ENCODE measurements at places on chromosomes 1 and 21.

DNA sequence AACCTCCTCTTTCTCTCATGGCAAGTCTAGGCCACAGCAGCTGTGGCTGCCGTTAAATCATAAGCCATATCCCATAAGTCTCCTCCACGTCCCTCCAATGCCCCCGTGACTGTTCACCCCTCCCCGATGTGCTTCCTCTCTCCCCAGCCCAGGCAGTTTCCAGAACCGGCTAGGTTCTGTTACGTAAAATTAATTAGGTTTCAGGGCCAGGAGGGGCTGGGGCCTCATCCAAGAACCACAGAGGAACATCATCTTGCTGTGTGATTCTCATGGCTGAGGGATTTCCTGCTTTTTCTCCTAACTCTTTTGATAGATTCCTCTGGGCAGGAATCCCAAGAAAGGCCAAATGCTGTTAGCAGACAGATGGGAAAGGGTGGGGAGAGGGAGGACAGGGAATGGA is 141.8 kb upstream of the AJAP1 start:
- no peak for DNase-seq

- DNase-seq, result no peak
These were observed 59.2 kb downstream of the SLC25A24 start for GRCh38 chr1:108140936-108141335.

DNA sequence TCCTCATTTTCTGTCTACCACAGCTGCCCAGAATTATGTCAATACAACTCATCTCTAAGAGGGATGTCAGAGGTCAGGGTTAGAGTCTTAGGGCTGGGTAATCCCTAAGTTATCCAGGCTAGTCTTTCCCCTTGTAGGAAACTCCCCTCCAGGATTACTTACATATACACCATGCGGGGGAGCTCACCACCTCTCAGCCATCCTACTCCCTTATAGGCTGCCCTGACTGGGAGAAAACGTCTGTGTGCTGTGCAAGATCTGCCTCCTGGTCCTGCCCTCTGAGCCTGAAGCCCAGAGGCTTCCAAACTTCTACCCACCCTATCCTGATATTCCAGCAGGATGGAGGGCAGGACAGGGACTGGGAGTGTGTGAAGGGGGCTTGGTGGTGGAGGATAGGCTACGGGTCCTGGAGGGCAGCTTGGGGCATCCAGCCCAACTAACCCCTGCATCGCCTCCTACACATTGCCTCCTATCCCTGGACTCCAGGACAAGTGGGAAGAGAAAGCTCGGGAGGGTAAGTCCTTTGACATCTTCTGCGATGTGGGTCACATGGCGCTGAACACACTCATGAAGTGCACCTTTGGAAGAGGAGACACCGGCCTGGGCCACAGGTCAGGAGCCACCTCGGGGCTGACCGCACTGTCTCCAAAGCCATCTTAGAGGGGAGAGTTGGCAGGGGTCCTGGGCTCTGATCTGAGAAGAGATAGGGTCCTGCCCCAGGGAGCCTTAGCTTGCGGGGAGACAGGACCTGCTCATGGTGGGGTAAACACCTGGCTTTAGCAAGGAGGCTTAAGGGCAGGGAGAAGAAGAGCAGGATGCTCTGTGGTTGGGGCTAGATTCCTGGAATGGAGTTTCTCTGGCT is 14.4 kb downstream of the CYP4B1 start:
- DNase-seq, result no peak

- no peak for DNase-seq
These were observed 368.1 kb downstream of the LTN1 start for GRCh38 chr21:28624626-28625025.

DNA sequence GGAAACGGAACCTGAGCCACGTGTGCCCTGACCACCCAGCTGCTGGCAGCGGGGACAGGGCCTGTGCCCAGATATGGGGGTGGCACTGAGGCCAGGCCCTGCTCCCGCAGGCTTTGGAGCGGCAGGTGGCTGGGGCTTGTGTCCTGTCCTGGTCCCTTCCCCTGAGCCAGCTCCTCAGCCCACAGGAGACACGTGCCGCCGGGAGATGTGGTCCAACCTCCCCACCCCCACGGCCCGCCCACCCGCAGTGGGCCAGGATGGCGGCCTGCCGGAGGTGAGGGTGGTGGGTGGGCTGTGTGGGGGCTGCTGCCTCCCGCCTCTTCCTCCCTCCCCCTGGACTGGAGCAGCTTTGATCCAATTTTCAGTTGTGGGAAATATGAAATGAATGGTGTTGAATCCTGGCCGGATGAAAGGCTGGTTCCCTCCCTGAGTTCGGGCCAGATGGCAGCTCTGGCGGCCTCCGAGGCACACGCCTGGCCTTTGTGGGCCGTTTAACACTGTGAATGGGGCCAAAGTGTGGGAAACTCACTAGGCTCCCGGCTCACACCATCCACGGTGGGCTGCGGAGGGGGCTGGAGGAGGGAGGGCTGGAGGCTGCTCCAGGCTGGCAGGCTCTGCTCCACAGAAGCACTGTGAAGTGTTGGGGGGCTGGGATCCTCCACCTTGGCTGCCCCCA is 2.6 kb upstream of the HES5 start:
- DNase-seq, result no peak

DNA sequence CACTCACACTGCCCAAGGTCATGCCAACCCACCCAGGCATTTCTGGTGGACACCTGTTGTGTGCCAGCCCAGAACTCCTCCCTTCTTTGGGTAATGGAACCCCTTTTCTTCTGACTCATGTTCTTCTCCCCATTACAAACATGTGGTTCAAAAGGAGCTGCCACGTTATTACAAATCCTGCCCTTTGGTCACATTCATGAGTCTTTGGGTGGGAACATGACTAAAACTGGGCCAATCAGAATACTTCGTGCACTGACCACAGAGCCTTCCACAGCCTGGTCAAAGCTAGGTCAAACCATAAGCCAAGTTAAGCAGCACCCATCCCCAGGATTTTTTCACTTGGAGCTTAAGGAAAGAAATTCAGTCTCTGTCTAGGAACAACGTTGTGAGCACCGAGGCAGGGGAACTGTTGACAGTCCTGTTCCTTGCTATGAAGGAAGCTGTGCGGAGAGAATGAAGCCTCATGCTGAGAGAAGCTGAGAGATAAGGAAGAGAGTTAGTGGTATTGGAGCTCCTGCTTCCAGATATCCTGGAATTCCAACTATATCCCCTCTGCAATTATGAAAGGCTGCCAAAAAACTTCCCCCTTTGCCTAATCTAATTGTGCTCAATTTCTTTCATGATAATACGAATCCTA is 46.8 kb upstream of the DIPK1A start:
- DNase-seq, result no peak

GRCh38 chr1:11566042-11566850 is 87.3 kb downstream of the DISP3 start:
- DNase-seq, result no peak

GRCh38 chr1:171711643-171712042 is 30.2 kb downstream of the VAMP4 start:
- DNase-seq, result no peak

DNA sequence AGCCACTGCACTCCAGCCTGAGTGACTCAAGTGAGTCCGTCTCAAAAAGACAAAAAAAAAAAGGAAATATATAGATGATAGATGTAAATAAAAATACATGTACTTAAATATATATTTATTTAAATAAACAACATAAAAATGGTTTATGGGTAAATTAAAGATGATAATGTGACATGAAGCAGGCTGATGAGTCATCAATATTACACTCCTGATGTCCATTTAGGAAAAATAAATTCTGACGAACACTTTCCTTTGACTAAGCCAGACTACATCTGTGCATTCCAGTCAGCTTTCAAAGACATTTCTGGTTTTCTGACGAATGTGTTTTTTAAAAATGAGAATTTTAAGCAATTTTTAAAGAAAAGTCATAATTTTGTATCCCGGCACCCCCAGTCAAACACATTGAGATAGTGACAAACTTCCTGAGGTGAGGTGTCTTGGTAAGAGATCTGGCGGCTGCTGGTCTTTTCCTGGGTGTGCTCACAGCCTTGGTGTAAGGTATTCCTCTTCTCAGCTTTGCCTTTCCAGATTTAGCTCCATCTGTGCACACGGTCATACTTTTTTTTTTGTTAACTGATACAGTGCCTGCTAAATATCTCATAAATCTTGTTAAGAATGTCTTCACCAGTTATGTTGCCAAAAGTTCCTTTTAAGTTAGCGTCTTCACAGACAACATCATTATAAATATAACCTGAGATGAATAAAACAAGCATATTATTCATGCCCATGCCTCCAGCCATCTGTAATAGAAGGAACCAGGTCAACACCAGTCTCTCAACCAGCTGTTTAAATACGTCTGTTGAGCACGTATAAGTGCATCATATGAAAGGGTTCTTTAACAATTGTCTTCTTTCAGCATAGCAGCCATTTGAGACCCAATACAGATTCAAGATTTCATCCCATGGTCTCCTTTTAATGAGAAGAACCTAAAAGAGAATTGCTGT is 214.5 kb upstream of the PLD5 start:
- no peak for DNase-seq

DNA sequence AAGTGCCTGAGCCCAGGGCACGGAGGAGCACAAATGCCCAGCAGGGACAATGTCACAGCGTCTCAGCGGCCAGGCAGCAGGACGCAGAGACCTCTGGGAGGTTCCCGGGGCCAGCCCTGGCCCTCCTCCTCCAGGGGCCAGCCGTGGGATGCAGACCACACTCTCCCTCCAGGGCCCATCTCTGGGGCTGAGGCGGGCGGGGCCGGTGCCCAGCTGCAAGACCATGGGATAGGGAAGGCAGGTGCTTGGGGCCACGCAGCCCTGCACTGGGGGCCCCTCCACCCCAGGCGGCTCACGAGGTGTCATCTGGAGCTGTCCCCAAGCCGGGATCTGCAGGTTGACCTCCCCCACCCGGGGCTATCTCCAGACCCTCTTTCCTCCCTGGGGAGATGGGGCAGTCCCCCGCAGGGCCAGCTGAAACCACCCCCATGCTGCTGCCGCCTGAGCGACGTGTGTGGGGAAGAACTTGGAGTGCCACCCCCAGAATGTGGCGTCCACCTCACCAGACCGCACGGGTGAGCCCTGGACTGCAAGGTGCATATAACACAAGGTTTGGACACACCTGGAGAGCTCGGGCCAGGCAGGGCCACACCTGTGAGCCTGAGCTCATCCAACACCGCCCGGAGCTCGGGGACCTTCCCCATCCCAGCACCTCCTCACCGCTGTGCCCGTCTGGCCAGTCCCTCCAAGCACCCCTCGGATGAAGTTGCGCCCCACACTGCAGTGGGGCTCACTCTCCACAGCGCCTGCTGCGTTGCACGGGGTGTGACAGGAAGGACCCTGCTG is 4.1 kb upstream of the TTLL10 start:
- DNase-seq, result no peak

DNA sequence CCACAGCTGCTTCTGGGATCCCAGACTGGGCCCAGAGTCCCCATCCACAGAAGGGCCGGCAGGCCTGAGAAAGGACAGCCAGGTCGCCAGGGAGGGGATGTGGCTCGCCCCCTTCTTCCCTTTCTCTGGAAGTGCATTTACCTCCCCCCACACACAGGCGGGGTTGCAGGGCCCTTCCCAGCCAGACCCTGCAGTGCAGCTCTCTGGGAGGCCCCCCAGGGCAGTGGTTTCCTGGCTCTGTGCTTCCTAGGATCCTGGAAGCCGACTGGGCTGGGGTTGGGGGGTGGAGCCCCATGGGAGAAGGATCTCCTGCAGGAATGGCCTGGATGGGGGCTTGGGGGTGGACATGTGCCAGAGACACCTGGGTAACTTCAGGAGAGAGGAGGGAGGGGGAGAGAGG is 4.2 kb upstream of the COL6A1 start:
- DNase-seq, result no peak

DNA sequence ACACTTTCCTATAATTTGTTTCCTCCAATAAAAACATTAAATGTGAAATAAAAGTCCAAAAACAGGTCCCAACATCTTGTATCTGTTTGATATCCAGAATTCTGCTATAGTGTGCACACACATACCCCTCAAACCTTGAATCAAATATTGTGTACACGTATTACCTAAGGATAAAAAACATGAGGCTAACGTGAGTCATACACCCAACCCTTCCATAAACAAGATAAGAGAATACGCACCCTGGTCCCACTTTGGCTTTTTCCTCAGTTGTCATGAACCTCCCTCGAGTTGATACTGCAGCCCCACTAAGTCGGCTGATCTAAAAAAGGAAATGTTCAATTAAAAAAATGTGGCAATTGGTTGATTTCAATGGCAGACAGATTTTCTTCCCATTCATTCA is 5.2 kb downstream of the KHDC4 start:
- DNase-seq, result peak; percentile 46

- peak; percentile 17 for DNase-seq
These were observed 226.6 kb upstream of the KAZN start for GRCh38 chr1:14371771-14372497.

DNA sequence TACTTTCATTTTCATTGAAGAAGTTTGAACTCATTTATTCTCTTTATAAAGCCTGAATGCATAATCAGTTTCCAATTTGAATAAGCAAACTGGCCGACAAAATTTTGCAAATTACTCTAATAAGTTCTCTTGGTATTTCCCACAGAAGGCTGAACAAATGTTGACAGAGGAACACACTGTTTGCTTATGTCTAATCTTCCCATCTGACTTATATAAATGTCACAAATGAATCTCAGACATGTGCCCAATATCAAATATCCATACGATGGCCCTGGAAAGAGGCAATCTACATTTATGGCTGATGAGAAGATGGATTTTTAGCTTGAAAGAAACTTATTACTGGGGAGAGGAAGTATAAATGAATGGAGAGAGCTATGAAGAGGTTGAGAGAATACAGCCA is 380.6 kb upstream of the ZRANB2 start:
- DNase-seq, result no peak

- DNase-seq, result peak; percentile 35
These were observed 26.5 kb upstream of the SLC45A3 start for GRCh38 chr1:205706601-205707502.

DNA sequence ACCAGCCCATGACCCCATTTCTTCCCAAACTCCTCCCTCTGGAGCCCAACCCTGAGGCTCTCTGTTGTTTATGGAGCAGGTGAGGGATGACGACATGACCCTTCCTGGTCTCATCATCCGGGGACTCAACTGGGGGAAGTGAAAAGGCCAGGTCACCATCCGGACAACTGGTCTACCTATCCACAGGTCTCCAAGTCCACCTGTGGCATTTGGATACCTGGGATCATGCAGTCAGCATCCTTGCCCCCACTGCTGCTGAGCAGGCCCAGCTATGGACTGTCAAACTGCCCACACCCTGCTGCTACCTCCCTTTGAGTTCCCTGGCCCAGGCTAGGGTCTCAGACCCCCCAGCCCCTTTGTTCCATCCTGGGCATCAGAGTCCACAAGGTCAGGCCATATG is 60.0 kb upstream of the LAPTM5 start:
- DNase-seq, result no peak

DNA sequence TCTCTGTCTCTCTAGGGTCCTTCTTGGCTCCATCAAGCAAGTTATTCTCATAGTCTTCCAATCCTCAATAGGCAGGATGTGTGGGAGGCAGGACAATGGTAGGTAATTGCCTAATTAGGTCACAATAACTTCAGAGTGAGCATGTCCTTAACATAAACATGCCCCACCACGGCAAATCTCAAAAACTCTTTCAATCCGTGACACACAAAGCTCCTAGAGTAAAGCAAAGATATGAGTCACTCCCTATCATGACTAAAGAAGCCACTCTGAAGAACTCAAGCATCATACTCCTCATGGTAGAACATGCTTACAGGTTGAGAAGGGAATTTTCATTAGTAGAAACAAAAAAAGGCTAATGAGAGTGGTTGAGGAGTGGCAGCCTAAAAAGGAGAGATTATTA is 4.9 kb downstream of the HAO2 start:
- DNase-seq, result no peak

GRCh38 chr1:151049458-151049857 is 1.9 kb downstream of the C1orf56 start:
- no peak for DNase-seq

GRCh38 chr1:9097947-9098705 is 28.7 kb upstream of the SLC2A5 start:
- no peak for DNase-seq

- DNase-seq, result peak; percentile 24
These were observed 1.5 kb downstream of the MORC3 start for GRCh38 chr21:36321325-36322082.

Data from fibroblast of the aortic adventitia (primary cell).